Omental fat pad (tissue), 4 donors: ENCODE measurements at places on chromosomes 2 and 18. TPM values are rescaled to one million over a fixed set of nuclear protein-coding genes. Genes with fewer than 3 reads are reported as not detected.

Gene NTSR2
- not detected for total RNA-seq

Gene VWC2L
- not detected for total RNA-seq

Gene NAPG
- total RNA-seq = 32.4 TPM

DNA sequence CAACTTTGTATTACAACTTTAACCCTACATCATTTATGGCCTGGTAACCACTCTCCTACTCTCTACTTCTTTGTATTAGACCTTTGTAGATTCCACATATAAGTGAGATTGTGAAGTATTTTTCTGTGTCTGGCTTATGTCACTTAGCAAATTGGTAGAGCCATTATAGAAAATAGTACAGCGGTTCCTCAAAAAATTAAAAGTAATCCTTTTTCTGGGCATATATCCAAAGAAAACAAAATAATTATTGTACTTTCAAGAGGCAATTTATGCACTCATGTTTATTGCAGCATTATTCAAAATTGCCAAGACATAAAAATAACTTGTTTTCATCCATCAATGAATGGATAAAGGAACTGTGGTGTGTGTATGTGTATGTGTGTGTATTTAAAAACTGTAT lies 537.5 kb upstream of the FSIP2 start:
- DNase-seq = no peak

- no peak for DNase-seq
Observed at GRCh38 chr18:53148123-53148522, 808.1 kb downstream of the DCC start.

GRCh38 chr2:181371195-181371594 lies 86.0 kb upstream of the ITGA4 start:
- DNase-seq = no peak

DNA sequence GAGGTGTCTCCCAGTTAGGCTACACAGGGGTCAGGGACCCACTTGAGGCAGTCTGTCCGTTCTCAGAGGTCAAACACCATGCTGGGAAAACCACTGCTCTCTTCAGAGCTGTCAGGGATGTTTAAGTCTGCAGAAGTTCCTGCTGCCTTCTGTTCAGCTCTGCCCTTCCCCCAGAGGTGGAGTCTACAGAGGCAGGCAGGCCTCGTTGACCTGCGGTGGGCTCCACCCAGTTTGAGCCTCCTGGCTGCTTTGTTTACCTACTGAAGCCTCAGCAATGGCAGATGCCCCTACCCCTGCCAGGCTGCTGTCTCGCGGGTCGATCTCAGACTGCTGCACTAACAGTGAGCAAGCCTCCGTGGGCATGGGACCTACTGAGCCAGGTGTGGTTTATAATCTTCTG lies 346.3 kb downstream of the CELF4 start:
- no peak for DNase-seq

- no peak for DNase-seq
Observed at GRCh38 chr18:76633588-76634269, 138.7 kb upstream of the ZNF516 start.

GRCh38 chr18:76441668-76442412 lies 53.2 kb downstream of the ZNF516 start:
- DNase-seq = no peak
